ENCODE measurements at places on chromosomes 16 and 17.
A peak's percentile ranks its signal among the peaks of the same experiment; 100 is the strongest.

- DNase-seq = no peak
Observed at GRCh38 chr17:55495239-55495638, 16.0 kb downstream of the SMIM36 start.

DNA sequence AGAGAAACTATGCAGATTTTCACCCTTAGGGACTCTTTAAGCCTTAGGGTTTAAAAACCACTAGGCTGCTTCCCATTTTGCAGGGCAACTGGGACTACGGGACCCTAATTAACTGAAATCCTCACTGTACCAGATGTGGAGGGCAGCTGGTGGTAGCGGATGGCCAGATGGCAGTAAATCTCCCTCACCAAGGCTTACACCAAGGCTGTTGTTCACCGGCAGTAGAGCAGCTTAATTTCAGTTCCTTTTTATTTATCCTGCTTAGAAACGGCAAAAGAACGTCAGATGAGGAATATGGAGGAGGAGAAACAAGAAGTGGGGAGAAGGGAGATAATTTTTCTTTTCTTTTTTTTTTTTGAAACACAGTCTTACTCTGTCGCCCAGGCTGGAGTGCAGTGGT, 6.5 kb downstream of the ABHD15 start:
- DNase-seq = no peak

DNA sequence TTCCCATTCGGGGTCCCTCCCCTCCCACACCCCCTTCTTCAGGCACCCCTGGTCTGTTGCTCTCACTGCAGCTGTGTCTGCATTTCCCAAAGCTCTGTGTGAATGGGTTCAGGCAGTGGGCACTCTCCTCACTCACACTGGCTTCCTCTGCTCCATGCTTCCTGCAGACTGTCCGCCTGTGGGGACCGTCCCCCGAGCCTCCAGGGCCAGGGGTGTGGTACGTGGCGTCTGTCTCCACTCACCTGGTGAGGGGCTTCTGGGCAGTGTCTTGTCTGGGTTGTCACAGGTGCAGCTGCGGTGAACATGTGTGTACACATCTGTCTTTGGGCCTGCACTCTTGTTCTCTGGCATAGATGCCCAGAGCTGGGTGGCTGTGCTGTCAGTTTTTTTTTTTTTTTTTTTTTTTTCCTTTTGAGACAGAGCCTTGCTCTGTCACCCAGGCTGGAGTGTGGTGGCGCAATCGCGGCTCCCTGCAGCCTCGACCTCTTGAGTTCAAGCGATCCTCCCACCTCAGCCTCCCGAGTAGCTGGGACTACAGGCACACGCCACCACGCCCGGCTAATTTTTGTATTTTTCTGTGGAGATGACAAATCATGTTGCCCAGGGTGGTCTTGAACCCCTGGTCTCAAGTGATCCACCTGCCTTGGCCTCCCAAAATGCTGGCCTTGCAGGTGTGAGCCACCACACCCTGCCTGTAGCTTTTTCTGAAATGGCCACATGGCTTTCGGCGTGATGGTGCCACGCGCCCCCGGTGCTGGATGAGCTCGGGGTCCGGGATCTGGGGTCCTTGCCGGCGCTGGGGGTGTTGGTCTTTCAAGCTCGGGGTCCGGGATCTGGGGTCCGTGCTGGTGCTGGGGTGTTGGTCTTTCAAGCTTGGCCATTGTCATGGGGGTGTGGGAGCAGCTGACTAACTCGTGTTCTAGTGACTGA, 56.5 kb upstream of the ZNF750 start:
- no peak for DNase-seq

DNA sequence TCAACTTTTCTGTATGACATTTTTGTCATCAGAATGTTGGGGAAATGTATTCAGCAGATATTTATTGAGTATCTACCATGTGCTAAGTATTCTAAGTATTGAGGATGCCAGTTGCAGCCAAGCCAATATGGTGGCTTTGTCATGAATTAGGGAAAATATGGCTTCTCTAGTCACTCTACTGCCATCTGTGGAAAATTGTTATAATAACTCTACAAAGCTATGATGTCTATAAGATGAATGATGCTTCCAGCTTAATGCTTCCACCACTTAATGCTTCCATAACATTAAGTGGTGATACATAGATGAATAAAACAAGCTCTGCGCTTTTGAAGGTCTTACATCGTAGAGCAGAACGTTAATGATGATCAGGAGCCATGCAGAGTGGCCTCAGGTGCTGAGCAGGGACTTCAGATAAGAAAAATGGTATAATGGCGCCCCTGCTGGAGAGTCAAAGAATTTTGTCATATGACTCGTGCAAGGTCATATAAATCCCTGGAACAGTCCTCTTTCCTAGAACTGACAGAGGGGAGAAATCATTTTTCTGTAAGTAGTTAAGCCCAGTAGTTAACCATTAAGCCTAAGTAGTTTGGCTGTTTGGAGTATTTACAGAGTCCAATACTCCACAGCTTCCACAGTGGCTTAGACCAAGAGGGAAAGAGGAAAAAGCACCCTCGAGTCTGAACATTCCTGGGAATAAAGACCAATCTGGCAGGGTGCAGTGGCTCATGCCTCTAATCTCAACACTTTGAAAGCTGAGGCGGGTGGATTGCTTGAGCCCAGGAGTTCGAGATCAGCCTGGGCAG, 2.7 kb upstream of the TMIGD1 start:
- DNase-seq = peak; percentile 38

- no peak for DNase-seq
Observed at GRCh38 chr17:2076087-2076984, 21.4 kb downstream of the HIC1 start.

- no peak for DNase-seq
Observed at GRCh38 chr17:8397636-8398035, at the start of gene RNF222. Gene RNF222 (minus strand): TSS chr17:8397827. CDS start chr17:8393461, 4,366 bp downstream.
